ENCODE measurements at places on chromosomes 6 and 20.

DNA sequence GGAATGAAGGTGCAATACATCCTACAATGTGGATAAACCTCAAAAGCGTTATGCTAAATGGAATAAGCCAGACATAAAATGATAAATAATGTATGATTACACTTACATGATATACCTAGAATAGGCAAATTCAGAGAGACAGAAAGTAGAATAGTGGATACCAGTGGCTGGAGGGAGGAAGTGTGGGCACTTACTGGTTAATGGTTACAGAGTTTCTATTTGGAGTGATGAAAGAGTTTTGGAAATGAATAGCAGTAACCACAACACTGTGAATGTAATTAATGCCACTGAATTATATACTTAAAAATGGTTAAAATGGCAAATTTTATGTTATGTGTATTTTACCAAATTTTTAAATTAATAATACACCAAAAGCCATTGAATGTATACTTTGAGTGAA, 71.4 kb upstream of the CST7 start:
- no peak for DNase-seq

GRCh38 chr6:156884306-156884705, 107.1 kb downstream of the ARID1B start:
- no peak for DNase-seq

- no peak for DNase-seq
Measured at GRCh38 chr6:36615018-36615761, 21.0 kb downstream of the SRSF3 start.

DNA sequence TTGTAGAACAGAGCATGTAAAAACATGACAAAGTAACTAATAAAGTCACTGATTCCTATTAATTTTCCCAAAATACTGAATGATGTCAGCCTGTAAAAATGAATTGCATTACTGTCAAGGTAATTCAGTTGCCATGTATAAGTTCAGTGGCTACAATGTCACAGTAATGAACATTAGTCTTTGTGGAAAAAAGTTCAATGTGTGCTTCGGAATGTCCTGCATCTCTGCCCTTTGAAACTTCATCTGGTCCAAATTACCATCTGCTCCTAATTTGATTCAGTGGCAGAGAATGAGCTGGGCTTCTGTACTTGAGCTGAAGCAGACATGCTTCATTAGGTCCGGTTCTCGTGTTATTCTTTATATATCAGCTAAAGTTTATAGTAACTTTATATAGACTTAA, 567.4 kb downstream of the COL12A1 start:
- DNase-seq = no peak

GRCh38 chr6:90107371-90107770, 189.3 kb downstream of the BACH2 start:
- no peak for DNase-seq

GRCh38 chr20:50126662-50127061, 13.7 kb upstream of the UBE2V1 start:
- no peak for DNase-seq

- DNase-seq = no peak
Measured at GRCh38 chr20:2986466-2986865, 57.0 kb upstream of the GNRH2 start.

DNA sequence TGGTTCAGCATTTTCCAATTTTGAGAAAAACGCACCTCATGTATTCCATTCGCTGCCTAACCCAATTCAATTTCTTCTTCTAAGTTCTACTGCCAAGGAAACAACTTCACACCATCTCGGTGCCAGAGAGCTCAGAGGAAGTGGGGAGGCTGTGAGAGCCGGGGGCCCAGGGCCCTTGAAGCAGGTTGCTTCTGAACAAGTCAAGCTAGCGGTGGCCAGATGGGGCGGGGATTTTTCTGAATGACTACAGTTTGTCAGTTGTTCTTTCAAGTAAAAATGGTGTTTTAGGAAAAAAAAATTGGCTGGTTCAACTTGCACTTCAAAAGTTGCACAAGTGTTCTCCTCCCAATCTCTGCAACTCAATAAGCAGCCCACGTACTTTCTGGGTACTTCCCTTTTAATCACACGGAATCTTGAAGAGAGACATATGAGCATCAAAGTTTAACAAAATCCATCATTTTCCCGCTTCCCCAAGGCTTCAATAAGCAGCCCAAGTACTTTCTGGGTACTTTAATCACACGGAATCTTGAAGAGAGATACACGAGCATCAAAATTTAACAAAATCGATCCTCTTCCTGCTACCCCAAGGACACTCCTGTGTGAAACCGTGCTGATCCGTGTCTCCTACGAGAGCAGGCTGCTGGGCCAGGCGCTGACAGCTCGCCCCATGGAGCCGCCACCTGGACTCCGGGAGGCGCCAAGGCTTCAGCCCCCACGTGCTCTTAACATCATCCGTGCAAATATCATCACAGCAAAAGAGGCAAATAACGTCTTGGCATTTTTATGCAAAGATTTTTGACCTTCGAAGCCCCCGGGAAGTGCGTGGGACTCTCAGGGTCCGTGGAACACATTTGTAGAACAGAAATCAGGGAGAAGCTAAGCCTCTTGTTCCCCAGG, 186.7 kb upstream of the PDE10A start:
- no peak for DNase-seq

GRCh38 chr6:110385458-110385863, 27.3 kb upstream of the METTL24 start:
- DNase-seq = no peak

- DNase-seq = no peak
Measured at GRCh38 chr6:75449630-75450206, 43.9 kb downstream of the FILIP1 start.

- DNase-seq = no peak
Measured at GRCh38 chr6:136987526-136987925, 57.2 kb downstream of the IL20RA start.

DNA sequence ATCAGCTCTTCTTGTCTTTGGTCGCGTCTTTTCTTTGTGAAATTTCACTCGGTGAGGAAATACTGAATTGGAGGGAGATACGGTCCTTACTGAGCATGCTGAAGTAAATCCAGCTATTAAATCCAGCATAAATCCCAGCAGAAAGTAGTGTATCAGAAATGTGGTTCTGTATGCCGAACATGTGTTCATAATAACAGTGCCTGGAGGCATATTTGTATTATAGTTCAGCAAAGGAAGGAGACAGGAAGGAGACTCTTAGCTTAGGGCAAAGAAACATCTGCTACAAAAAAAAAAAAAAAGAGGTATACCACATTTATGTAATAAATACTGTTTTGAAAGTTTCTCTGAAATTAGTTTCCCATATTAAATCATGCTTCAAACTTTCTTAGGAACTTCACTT, 211.8 kb downstream of the PLCB4 start:
- no peak for DNase-seq

DNA sequence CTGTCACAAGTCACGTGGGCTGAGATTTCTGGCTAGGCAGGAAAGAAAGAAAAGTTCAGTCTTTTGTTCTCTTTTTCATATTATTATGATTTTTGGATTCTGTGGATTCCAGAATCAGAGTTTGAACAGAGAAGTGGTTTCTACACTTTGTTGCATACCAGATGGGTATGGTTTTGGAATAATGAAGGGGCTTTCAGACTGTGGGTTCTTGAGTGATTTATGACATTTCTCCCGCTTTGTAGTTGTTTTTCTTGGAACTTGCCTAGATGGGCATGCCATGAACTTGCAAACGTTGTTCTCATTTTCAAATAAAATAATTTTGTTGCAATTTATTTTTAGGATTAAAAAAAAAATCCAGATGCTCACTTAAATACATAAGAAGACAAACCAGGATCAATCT, 34.4 kb downstream of the CBFA2T2 start:
- no peak for DNase-seq

- DNase-seq = peak; percentile 63
Measured at GRCh38 chr6:167826896-167827582, at the start of gene AFDN. AFDN (plus strand) TSS chr6:167826911; CDS start chr6:167827133, 222 bp downstream.

- no peak for DNase-seq
Measured at GRCh38 chr20:24939036-24939435, 10.0 kb upstream of the CST7 start.

Data from HuH-7 (cell line).